ENCODE measurements at places on chromosomes 3 and 15.

DNA sequence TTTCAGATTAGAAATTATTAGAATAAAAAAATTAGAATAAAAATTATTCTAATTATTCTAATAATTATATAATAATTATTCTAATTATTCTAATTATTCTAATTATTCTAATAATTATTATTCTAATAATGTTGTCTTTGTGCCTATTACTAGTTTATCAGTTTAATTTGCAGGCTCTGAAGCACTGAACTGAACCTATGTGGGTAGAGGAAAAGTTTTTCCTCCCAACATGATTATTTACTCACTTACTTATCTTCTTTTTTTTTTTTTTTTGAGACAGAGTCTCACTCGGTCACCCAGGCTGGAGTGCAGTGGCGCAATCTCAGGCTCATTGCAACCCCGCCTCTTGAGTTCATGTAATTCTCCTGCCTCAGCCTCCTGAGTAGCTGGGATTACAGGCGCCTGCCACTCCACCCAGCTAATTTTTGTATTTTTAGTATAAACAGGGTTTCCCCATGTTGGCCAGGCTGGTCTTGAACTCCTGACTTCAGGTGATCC is 39.7 kb upstream of the C15orf39 start:
- no peak for DNase-seq

DNA sequence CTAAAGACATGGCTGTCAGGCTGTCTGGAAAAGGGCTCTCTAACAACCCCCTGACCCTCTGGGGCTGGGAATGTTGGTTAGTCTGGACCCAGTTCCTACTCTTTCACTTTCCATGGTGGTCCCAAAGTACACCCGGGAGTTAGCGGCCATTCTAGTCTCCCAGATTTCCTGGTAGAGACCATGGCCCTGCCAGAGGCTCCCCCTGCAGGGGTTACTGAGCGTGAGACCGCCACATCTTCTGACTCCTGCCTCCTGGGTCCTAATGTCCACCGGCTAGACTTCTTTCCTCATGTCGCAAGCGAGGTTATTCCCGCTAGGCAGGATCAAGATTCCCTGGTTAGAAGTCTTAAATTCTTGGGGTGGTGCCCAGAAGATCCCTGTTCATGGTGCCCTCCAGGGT is 540.0 kb upstream of the ROBO1 start:
- no peak for DNase-seq

GRCh38 chr3:178422406-178422805 is 113.8 kb upstream of the KCNMB2 start:
- no peak for DNase-seq

DNA sequence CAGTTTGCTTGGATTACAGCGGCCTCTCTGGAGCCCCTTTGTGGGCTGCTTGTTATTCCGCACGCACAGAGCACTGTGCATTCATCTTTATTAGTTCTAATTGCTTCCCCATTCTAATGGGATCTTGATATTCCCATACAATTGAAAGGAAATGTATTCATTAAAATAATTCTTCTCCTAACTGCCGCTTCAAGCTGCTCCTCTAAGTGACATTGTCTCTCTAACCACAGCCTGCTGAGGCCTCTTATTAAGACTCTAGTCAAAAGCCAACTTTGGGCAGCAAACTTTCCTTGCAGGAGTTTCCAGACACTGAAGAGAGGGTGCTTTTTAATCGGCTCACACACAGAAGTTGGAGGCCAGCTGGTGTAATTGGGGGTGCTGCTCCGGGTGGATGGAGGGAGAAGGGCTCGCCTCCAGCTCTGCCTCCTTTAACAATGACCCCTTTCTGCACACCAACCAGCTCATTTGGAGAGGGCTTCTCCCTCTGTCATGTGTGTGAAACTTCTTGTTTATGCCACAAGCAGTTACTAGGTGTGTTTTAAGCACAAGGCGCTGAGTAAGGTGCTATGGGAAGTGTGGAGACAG is 5.6 kb upstream of the MAGEF1 start:
- DNase-seq, result no peak

DNA sequence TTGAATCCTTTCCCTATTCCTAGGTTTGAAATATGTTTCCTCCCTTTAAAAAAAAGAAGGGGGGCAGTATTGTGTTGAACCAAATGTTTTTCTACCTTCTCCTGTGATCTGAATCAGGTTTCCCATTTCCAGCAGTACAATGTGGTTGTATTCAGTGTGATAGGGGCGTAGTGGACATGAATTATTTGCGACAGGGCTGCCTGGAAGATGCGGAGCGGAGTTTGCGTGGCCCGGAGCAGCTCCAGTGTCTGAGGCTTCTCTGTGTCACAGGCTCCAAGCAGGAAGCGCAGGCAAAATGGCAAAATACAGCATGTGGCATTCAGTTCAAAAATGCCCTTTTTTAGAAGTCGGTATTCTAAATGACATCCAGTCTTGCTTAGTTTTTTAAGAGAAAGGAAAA is 154.4 kb downstream of the PGPEP1L start:
- peak; percentile 89 for DNase-seq

- DNase-seq, result no peak
Measured at GRCh38 chr15:28020644-28021043, 78.5 kb downstream of the OCA2 start.

GRCh38 chr3:159832024-159832423 is 156.6 kb upstream of the IL12A start:
- peak; percentile 41 for DNase-seq
